ENCODE measurements at places on chromosomes 1 and 21.

- DNase-seq = no peak
Measured at GRCh38 chr1:200316148-200316803, 93.6 kb downstream of the ZNF281 start.

- DNase-seq = no peak
Measured at GRCh38 chr1:21818656-21819055, 6.6 kb downstream of the LDLRAD2 start.

- no peak for DNase-seq
Measured at GRCh38 chr1:44033756-44034155, 2.5 kb upstream of the SLC6A9 start.

DNA sequence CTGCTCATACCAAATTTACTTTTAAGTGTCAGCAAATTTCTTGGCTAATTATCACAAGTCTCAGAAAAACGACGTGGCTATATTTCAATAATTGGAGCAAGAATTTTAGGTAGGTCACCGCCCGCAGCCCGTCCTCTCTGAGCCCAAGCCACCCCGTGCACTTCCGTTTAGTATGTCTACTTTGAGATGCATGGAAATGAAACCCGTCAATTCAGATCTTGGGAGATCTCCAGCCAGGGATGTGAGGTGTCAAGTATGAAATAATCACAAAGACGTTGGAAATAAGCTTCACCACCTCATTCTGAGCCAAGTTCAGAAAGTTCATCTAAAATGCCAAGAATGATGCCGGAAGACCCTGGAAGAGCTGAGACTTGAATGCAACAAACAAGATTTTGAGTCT is 132.6 kb upstream of the IRF2BP2 start:
- no peak for DNase-seq

GRCh38 chr1:236204039-236204438 is 61.7 kb downstream of the GPR137B start:
- no peak for DNase-seq

Data from fibroblast of the conjunctiva (primary cell).